ENCODE measurements at places on chromosomes 6 and 20. TPM values are rescaled to one million over a fixed set of nuclear protein-coding genes. Genes with fewer than 3 reads are reported as not detected.

The NMBR gene
- not detected for total RNA-seq

The DDX43 gene
- total RNA-seq, result 0.56 TPM

The DEF6 gene
- total RNA-seq, result 27.3 TPM

DNA sequence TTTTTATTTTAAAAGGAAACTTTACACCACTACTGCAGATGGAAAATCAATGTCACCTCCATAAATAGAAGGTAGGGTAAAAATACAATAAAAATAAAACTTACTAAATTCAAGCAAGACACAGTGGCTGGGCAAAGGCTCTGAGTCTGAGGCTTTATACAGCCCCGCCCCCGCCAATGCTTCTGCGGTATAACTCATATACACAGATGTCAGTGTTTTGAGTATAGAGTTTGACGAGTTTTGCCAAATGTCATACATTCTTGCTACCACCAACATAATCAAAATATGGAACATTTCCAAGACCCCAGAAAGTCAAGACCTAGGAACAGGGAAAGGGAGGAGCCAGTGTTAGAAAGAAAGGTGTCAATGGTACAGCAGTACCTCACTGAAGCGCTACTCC is 12.8 kb downstream of the NFATC2 start:
- ATAC-seq, result no peak

GRCh38 chr20:44747166-44748004 is 1.7 kb downstream of the KCNK15 start:
- peak; percentile 73 for ATAC-seq

DNA sequence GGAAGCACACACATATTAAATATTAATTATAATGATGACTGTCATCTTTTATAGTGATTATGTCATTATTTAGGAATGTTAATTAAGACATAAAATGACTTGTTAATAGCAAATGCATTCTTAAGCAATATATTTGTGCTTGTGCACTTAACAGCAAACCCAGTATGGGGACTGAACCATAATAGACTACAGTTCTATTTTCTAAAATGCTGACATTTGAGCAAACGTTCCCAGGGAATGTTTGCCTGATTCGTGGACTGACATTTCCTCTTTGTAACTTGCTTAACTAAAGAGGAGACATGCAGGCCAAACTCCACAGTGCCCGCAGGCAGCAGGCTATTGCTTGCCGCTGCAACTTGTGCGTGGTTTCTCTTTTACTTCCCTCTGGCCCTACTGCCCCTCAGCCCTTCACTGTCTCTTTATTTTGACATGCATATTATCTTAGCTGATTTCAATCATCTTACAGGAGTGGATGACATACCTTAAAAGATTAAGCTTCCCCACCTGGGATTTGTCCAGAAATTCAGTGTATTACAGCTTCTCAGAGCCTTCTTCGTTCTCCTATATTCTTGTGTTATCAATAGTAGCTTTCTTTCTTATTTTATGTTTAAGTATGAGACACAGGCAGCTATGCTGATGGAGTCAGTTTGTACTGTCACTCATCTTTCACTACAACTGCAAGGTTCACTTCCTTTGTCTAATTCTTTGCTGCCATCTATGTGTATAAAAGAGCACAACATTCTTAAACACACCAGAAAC is 141.5 kb downstream of the GMDS start:
- peak; percentile 64 for ATAC-seq

DNA sequence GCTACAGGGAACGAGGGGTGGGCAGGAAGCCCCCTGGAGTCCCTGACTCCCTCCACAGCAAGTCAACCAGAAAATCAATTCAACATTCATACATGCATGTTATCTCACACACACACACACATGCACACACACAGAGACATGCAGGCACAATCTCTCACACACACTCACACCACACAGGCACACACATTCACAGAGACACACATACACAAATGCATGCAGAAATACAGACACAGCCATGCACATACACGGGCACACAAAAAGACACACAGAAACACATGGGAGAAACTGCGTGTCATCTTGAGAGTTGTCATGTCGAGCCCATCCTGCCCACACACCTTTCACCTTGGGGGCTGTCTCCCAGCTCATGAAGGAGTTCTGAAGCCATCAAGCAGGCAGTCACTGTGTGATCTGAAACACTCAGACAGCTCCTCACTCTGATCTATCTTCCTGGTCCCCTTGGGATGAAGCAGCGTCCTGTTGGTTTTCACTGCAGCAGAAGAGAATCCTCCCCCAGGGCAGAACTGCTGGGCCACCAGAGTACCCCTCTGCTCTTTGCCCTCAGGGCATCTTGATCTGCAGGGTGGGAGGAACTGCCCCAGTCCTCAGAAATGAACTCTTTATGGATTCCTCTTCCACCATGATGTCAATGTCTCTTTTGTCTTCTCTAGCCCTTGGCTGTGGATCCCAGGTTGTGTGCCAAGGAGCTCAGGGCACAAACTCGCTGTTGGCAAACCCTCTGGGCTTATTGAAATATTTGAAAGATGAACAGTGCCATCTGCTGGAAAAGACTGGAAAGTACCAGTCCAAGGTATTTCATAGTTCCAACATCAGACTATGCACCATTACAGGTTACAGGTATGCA is 8.8 kb downstream of the RAET1L start:
- ATAC-seq, result peak; percentile 61
